NCI-H460 (cell line): ENCODE measurements at places on chromosomes 6 and 20. TPM values are rescaled to one million over a fixed set of nuclear protein-coding genes. Genes with fewer than 3 reads are reported as not detected.

Gene C6orf118
- not detected in 2 replicates for total RNA-seq

- DNase-seq = no peak
Observed at GRCh38 chr6:157534977-157535339, 154.0 kb downstream of the ZDHHC14 start.

Gene KHDC1L
- total RNA-seq = not detected in 2 replicates

Gene MAPK13
- 0.55 and 0.89 TPM in 2 replicates for total RNA-seq

DNA sequence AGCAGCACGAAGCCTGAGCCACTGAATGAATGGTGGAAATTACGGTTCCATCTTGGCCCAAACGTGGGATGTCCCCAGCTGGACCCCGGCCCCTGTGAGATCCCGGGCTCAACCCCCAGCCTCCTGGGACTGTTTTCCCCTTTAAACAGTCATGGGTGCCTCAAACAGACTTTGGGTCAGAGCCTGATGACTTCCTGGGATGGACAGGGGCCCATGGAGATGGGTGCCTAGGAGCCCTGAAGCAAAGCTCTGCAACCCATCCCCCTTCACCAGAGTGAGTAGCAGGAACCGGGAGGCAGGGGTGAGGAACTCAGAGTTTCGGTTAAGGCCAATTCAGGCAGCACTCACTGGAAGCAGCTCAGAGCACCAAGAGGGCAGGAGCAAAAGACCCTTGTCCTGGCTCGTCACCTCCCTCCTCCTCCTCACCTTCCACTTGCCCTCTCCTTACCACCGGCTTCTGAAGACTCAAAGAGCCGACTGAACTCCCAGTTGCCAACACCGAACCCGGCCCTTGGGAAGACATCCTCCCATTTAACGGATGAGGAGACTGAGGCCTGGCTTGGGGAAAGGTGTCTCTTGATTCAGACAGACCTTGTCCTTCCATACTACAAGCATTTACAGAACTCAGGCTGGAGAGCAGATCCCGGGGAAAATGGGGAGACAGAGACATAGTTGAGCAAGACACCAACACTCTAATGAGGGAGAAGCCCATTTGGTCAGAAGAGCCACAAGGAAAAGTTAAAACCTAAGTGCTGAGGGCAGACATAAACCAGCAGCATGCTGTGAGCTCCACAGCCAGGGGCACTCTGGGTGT is 14.9 kb upstream of the TLDC2 start:
- DNase-seq = no peak

Gene MYT1
- not detected in 2 replicates for total RNA-seq

- DNase-seq = no peak
Observed at GRCh38 chr6:121748376-121748775, 312.9 kb downstream of the GJA1 start.

DNA sequence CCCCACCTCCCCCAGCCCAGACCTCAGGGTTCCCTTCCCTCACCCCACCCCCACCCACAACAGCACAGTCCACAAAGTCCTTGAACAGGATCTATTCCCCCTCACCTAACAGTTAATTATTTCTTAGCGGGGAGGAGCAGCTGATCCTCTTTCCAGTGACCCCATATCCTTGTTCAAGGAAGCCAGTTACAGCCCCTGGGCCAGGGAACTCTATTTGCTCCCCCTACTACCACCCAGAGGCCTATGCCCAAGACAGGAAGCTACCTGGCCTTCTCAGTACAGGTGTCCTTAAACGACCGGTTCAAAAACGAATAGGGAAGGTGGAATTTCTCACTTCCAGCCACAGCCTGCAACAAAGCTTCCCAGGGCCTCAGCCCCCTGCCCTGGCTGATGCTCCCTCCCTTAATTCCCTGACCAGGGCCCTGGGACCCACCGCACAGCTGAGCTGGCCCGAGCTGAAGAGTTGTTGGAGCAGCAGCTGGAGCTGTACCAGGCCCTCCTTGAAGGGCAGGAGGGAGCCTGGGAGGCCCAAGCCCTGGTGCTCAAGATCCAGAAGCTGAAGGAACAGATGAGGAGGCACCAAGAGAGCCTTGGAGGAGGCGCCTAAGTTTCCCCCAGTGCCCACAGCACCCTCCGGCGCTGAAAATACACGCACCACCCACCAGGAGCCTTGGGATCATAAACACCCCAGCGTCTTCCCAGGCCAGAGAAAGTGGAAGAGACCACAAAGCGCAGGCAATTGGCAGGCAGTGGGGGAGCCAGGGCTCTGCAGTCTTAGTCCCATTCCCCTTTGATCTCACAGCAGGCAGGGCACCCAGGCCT is 778 bp downstream of the MCCD1 start:
- no peak for DNase-seq
